DMS153 (cell line): ENCODE measurements at places on chromosomes 13 and 19.

GRCh38 chr13:95698047-95698749, 21.3 kb downstream of the DNAJC3 start:
- DNase-seq: no peak

- DNase-seq: no peak
Observed at GRCh38 chr13:30147421-30147820, 159.9 kb downstream of the KATNAL1 start.

DNA sequence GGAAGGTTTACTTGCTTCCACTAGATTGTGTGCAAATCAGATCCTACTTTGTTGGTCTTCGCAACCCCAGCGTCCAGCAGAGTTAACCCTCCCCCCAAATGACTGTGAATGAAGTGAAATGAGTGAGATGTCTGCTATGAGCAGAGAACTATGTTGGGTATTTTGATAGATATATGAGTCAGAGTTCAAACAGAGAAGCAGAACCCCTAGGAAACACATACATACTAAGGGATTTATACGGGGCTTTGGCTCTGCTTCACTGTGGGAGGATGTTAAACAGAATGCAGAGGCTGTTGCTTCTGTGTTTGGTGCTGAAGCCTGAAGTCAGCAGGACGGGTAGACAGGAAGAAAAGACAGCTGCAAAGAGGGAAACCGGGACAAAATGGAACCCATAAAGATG, 197.0 kb downstream of the MZT1 start:
- DNase-seq: no peak

DNA sequence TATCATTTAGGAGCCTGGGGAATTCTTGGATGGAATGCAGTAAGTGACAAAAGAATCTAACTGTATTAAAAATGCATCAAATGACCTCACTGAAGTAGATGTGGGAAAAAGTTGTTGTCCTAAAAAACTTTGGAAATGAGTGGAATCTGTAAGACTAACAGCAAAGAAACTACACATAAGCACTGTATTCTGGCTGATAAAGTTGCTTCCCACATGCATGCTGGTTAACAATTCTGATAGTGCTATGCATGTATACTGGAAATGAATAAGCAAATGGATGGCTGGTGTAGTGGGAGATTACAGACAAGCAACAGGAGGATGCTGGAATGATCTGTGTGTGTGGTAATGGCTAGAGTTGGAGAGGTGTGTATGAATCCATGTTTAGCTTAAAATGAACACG, 138.5 kb downstream of the FOXO1 start:
- no peak for DNase-seq

DNA sequence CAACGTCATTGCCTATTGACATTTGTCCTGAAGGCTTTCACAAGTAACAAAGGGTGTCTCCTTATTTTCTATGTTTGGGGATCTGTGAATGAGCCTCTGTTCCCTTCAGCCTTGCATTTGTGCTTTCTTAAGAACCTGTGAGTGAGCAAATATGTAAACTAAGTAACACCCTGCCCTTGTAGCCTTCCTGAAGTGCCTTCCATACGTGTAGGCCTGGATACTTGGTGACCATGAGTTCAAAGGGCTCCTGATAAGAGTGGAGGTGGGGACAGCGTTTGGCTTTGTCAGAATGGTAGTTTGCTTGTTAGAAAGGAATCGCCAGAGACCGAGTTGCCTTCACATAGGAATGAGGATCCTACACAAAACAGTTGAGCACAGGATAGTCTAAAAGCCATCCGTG, 14.5 kb upstream of the CCDC97 start:
- no peak for DNase-seq

- DNase-seq: no peak
Observed at GRCh38 chr13:30720172-30720869, 15.0 kb upstream of the ALOX5AP start.

- no peak for DNase-seq
Observed at GRCh38 chr19:50890422-50891252, 17.4 kb downstream of the KLK2 start.

DNA sequence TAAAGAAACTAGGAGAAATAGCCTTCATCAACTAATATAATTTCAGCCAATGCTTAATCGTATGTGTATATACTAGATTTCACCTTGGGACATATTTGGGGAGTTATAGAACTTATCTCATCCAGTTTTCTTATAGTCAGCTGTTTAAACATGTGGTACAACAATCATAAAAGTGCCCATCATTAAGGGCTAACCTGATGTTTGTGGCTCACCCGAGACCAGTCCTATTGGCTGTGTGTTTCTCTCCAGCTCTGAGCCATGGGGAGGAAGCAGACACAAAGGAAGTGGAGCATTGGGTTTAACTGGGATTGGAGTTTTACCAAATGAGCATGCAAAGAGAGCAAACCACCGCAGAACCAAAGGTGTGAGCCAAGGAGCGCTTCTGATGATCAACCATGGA, 114.3 kb upstream of the KLF12 start:
- no peak for DNase-seq

- no peak for DNase-seq
Observed at GRCh38 chr13:42971691-42972347, 20.2 kb downstream of the EPSTI1 start.

GRCh38 chr19:50214699-50215543, 11.5 kb downstream of the MYH14 start:
- DNase-seq: peak; percentile 63

DNA sequence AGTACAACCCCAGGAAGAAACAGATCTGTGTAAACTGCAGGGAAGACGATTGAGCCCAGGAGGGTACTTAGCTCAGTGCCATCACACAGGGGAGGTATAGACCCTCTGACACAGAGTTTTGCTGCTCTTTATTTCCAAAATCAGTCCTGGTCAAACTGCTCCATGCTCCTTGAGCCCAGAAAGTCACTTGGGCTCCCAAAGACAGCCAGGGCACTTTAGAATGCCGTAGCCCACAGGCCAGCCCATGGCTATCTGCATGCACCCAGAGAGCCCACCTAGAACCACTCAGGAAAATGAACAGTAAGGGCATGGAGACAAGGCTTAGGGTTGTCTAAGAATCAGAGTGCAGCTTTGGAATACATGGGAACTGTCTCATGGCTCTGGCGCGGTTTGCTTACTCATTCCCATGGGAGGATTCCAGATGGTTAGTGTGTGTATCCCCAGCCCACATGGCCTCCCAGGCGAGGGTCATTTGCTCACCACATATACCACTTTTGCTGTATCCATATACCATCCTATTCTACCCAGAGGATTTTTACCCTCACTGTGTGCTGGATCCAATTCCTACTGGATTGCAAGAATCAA, 14.7 kb upstream of the PDCD5 start:
- DNase-seq: no peak

GRCh38 chr19:4455719-4456475, 1.7 kb downstream of the UBXN6 start:
- DNase-seq: no peak

DNA sequence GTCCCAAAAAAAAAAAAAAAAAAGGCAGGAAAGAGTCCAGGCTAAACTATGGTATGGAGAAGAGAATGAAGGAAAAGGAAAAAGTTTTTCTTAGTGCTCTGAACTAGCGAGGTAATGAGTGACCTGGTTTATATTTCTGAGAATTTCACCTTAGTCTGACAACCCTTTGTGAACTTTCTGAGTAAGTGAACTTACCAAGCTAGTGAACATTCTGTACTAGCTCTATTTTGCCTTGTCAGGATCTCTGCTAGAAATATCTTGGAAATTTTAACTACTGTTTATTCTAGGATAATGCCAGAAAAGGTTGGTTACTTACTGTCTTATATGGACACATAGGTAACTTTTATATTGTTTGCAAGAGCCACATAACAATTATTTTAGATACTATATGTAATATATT, 4.4 kb downstream of the TRIM13 start:
- DNase-seq: no peak

DNA sequence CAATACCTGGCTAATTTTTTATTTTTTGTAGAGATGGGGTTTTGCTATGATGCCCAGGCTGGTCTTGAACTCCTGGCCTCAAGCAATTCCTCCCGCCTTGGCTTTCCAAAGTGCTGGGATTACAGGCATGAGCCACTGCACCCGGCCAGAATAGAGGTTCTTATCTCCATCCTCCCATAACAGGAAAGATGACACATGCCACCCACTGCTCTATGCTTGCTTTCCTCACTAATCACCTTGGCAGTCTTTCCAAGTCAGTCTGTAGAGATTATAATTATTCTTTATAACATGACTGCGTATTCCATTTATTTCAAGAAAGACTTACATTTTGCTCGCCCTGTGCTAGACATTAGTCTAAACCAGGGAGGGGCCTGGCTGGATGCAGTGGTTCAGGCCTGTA, 6.7 kb downstream of the VAV1 start:
- no peak for DNase-seq

- DNase-seq: no peak
Observed at GRCh38 chr13:30755678-30756077, 20.3 kb downstream of the ALOX5AP start.
